ENCODE measurements at places on chromosomes 5 and 9.

DNA sequence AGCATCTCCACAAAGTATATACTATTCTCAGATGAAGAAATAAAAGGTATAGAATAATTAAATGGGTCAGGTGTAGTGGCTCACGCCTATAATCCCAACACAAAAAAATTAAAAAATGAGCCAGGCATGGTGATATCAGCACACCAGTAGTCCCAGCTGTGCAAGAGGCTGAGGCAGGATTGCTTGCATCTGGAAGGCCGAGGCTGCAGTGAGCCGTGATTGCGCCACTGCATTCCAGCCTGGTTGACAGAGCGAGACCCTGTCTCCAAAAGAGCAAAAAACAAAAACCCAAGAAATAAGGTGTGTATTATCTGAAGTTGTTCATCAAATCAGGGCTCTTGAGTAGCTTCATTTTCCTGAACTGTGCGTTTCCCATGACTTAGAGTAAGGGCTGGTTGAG lies 83.2 kb upstream of the MYO10 start:
- DNase-seq, result no peak

DNA sequence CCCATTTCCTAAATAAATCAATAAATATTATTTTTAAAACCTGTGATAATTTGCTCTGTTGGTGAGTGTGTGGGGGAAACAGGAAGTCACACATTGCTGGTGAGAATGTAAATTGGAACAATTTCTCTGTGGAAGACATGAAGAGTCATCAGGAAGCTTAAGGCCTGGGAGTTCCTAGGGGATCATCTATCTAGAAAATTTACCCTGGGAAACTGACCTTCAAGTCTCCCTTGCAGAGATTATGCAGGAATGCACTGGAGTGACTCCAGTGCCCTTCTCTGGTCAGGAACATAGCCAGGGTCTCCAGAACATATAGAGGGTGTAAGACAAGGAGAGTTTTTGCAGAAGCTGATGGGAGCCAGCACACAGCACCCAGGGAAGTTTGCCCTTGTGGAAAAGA lies 13.0 kb upstream of the GCNT1 start:
- no peak for DNase-seq

GRCh38 chr5:1479581-1480188 lies 34.4 kb upstream of the SLC6A3 start:
- peak; percentile 87 for DNase-seq

DNA sequence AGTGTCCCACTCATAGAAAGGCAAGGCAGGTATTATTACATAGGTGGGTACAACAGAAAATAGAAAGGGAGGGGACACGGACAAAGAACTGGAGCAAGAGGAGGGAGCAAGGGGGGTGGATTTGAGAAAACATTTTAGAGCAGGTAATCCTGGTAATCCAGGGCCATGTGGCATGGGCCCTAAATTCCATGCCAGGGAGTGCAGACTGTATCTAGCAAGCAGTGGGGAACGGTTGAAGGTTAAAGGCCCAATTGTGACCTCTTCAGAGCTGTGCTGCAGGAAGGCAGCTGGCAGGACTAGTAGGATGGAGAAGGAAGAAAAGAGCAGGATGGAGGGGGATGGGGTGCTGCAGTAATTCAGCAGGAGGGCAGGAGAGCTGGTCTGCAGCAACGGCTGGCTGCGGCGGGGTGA lies 75.2 kb downstream of the PDE6A start:
- no peak for DNase-seq

GRCh38 chr5:108818613-108819272 lies 71.0 kb downstream of the FER start:
- DNase-seq, result peak; percentile 20

DNA sequence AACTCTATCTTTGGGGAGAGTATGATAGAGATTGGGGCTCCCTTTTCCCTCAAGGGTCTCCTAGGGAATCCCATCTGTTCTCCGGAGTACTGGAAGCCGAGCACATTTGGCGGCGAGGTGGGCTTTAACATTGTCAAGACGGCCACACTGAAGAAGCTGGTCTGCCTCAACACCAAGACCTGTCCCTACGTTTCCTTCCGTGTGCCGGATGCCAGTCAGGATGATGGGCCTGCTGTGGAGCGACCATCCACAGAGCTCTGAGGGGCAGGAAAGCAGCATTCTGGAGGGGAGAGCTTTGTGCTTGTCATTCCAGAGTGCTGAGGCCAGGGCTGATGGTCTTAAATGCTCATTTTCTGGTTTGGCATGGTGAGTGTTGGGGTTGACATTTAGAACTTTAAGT lies 21.5 kb downstream of the PTGS1 start:
- no peak for DNase-seq

DNA sequence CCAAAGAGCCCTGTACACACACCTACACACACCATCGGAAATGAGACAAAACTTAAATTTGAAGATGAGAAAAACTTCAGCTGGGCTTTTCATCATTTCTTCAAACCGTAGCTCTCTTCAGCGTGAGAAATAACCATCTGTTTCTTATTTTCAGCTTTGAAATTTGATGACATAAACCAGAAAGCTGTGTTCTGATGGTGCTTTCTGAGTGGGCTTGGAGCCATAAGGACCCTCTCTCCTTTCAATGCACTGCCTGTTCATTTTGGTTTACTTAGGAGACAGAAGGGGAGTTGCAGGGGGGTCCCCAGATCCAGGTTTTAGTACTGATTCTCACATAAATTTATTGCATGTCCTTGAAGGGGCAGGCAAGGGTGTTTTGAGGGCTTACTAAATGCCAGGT lies 9.5 kb downstream of the FBXO10 start:
- DNase-seq, result no peak

DNA sequence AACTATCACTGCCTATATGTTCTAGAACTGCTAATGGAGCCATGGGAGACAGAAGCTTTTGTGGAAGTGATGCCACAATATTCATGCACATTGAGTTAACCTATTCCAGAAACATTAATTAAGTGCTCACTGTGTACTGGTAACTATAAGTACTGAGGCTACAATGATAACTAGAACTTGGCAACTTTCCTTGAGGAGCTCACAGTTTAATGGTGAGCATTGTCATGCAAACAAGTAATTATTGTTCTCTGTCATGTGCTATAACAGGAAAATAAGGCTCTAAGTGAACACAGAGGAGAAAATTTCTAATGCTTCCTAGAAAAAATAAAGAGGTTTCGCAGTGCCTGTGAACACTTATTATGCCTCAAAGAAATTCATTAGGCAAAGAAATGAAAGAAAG lies 142.2 kb downstream of the BAAT start:
- DNase-seq, result no peak

DNA sequence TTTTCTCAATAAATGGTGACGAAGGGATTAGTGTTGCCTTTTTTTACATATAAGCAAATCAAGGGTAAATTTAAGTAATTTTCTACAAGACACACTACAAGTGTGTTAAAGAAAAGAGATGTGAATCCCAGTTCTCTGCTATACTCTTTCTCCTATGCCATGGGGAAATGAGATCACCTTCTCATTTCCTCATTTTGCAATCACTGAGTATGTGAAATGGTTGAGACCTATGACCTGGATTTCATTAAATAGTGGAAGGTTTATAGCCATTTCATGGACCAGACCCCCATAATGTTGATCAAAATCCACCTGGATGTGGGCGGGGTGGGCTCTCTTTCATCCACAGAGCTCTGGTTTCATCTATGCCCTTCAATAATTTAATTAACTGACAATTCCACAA lies 66.9 kb upstream of the SLIT3 start:
- no peak for DNase-seq

DNA sequence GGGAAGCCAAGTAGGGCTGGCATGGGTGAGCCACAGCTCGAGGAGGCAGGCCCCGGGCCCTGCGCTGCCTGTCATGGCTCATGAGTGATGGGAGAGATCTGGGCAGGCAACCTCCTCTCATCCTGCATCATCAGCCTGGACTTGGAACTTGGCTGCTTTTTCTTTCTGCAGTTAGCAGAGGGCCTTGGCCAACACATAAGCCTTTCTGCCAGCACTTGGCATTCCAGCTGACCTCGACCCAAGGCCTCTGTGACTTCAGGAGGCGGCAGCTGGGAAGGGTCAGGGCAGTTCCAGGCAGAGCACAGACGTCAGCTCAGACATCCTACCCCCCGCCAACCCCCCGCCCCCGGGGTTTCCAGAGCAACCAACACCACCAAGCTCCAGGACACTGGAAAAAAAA lies 7.6 kb downstream of the S1PR3 start:
- DNase-seq, result no peak

GRCh38 chr5:159459132-159459627 lies 128.9 kb upstream of the IL12B start:
- no peak for DNase-seq

DNA sequence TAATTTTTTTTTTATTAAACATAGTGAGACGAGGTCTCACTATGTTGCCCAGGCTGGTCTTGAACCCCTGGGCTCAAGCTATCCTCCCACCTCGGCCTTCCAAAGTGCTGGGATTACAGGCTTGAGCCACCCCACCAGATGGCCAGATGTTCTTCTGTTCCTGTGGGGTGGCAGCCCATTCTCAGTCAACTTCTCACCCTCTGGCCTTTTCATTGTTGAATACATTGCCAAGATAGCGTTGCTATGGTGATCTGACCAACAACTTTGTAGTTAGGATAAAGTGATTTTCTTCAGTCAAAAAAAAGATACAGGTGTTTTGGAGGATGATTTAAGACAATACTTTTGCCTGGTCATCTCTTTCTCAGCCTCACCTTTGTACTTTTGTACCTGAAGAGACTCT lies 109.1 kb downstream of the EGFLAM start:
- no peak for DNase-seq

DNA sequence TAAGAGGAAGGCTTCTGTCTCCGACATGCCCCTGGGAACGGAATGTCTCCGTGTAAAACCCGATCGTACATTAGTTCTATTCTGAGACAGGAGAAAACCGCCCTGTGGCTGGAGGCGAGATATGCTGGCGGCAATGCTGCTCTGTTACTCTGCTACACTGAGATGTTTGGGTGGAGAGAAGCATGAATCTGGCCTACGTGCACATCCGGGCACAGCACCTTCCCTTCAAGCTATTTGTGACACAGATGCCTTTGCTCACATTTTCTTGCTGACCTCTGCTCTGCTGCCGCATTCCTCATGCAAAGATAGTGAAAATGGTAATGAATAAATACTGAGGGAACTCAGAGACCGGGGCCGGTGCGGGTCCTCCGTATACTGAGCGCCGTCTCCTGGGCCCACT lies 2.2 kb upstream of the DPP7 start:
- no peak for DNase-seq

DNA sequence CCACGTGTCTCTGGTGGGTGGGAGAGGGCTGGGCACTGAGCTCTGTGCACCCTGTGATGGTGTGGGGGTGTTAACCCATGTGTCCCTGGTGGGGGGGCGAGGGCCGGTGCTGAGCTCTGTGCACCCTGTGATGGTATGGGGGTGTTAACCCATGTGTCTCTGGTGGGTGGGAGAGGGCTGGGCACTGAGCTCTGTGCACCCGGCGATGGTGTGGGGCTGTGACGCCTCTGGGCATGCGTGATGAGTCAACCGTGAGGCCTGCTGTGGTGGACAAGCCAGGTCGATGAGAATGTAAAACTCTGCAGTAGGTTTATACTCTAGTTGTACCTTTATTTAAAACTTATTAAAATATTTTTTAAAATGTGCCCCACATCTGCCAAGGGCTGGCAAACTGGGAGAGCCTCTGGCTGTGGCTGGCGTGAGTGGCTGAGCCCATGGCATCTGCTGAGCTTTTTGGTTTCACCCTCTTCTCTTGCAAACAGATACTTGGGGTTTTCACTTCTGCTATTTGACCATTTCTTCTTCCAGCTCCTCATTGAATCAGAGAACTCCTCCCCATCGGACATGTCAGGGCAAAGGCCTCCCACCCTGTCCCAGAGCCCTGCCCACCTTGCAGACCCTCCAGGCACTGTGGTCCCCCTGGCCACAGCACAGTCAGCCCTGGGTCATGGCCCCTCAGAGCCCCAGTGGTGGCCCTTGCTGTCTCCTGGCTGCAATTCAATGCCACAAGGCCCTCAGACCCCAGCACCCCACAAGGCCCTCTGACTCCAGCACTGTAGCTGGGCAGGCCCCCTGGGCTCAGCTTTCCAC lies 18.5 kb upstream of the EXOC3 start:
- peak; percentile 70 for DNase-seq

DNA sequence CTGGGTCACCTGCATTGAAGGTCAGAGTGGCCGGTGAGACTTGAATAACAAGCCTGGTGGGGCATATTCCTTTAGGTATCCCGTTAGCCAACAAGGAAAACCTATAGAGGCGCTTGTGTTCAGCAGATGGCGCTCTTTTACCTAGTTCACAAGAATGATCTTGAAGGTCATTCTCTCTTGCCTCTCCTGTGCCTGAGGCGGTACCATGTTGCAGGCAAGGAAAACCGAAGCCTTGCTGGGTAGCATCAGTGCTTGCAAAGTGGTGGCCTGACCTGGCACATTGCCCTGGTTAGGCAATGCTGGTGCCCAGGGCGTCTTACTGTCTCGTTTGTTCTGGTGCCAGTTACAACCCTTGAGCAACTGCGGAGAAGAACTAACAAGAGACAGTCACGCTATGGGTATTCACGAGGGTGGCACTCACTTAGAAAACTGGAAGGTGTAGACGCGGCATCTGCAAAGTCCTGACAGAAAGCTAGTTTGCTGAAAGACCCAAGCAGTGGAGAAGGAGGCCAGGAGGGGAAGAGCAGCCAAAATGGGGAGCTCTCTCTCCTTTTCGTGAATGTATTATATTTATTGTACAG lies 56.7 kb downstream of the AOPEP start:
- DNase-seq, result peak; percentile 72

DNA sequence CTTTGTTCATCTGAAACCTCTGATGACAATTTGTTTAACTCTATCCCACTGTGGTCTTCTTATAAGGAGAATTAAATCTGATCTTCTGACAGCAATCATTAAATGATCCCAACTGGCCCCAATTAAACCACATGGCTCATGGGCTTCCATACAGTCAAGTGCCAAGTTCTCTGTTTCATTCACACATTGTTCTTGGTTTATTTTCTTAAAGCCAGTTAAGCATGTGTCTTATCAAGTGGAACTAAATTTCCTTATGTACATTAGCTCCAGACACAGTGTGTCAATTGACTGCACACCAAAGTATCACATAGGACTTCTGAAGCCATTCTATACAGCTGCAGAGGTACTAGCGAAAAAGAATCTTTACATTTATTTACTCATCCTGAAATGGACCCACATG lies 51.2 kb downstream of the MEF2C start:
- DNase-seq, result no peak

- peak; percentile 25 for DNase-seq
These were observed 219.3 kb downstream of the SMARCA2 start for GRCh38 chr9:2234371-2234893.

DNA sequence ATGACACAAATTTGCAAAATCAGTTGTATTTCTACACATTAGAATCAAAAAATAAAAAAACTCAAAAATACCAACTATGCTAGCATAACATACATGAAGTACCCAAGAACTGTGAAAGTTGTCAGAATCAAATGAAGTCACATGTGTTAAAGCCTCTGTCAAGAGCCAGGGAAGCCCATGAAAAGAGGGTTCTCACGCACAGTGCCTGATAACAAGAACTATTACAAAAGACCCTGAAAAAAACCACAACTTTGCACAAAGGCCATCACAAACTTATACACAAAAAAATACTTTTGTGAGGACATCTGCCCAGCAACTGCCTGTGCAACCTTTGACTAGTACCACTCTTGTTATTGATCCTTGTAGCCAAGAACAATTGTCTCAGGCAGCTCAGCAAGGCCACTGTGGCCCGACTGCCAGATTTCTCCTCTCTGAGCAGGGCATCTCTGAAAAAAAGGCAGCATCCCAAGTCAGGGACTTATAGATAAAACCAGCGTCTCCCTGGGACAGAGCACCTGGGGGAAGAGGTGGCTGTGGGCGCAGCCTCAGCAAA lies 28.9 kb upstream of the HNRNPA0 start:
- no peak for DNase-seq
